ENCODE measurements at places on chromosomes 1 and 21. TPM values are rescaled to one million over a fixed set of nuclear protein-coding genes. Genes with fewer than 3 reads are reported as not detected.

DNA sequence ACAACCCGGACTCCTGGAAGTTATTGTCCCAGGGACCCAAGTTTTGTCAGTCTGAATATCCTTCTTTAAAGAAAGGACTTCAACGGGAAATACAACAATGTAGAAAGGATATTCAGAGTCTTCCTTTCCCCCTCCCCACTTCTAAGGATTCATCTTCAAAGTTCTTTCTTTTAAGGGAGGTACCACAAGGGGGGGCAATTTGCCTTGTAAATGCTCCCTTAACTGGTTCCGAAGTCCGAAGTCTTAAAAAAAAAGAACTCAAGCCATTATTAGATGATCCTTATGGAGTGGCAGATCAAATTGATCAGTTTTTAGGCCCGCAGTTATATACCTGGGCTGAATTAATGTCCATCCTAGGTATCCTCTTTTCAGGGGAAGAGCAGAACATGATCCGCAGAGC is 47.0 kb downstream of the SERINC2 start:
- H3K4me1 ChIP-seq = no peaks in the 10 kb centered on the region
- no peaks in the 10 kb centered on the region for H3K36me3 ChIP-seq
- peaks cover 4% of the 10 kb centered on the region for H3K27me3 ChIP-seq
- H3K27ac ChIP-seq = no peak overlapping the region

DNA sequence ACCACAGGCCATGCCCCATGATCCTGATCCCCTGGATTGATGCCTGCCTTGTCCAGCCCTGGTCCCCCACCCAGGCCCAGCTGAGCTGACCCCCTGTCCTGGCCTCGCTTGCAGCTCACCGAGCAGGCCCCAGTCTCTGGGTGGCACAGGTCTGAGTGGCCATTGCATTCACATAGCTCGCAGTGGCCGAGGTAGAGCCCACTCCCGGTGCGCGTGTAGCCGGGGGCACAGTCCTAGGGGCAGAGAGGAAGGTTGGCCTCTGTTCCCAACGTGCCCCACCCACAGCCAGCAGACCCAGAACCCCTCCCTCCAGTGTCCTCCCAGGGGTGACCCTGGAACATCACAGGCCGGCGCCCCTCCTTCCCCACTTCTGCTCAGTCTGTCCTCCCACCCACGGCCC is 51.9 kb downstream of the LDLRAD2 start:
- peaks cover 71% of the 10 kb centered on the region for H3K36me3 ChIP-seq
- no peak for DNase-seq
- peaks cover 21% of the 10 kb centered on the region for H3K4me1 ChIP-seq
- H3K27ac ChIP-seq = no peak overlapping the region

PDZK1 gene
- total RNA-seq = 0.13 TPM

DNA sequence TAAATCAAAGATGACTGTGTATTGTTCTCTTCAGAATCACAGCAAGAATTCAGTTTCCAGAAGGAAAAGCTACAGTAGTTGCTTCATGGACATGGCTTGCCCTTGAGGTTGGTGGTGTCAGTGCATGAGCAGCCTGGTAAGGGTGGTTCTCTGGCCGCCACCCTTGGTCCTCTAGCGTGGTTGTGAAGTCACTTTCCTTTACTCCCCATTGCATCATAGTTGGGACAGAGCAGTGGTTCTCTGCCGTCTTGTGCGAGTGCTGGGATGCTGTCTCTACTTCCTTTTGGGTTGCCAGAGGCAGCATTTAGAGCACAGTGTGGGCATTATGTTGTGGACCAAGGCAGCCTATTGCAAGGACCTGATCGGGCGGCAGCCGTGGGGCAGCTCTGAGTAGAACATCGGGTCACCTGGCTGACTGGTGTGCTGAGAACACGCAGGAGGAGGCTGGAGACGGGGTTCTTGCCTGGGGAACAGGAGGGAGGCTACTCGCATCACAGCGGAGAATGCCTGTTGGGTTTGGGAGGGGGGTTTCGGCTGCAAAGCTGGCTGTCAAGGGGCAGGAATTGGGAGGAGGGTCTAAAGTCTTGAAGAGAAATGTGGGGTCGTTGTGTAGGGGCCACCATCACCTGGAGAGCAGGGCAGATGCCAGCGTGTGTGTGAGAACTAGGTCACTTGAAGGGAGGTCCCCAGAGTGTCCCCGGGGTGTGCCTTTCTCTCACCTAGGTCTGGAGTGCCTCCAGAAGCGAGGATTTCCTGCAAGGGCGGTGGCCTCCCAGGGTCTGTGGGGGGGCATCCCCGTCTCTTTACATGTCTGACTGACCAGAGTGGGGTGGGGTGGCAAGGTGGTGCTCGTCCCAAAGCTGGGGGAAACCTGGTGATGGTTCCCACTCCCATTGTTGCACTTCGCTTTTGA is 6.3 kb downstream of the ARF1 start:
- H3K4me3 ChIP-seq = no peak overlapping the region
- H3K27ac ChIP-seq = no peak overlapping the region
- H3K27me3 ChIP-seq = no peaks in the 10 kb centered on the region
- peaks cover 46% of the 10 kb centered on the region for H3K4me1 ChIP-seq
- DNase-seq = no peak
- H3K36me3 ChIP-seq = peaks cover 94% of the 10 kb centered on the region

GRCh38 chr1:214361636-214362035 is 80.7 kb downstream of the SMYD2 start:
- no peak overlapping the region for H3K27ac ChIP-seq
- H3K36me3 ChIP-seq = no peaks in the 10 kb centered on the region
- no peak for DNase-seq
- H3K4me3 ChIP-seq = no peak overlapping the region

- H3K27me3 ChIP-seq = peaks cover 36% of the 10 kb centered on the region
- H3K27ac ChIP-seq = no peak overlapping the region
- no peak for DNase-seq
- H3K4me1 ChIP-seq = peaks cover 8% of the 10 kb centered on the region
- H3K4me3 ChIP-seq = no peak overlapping the region
Measured at GRCh38 chr1:10969267-10969970, 43.0 kb upstream of the TARDBP start.

DNA sequence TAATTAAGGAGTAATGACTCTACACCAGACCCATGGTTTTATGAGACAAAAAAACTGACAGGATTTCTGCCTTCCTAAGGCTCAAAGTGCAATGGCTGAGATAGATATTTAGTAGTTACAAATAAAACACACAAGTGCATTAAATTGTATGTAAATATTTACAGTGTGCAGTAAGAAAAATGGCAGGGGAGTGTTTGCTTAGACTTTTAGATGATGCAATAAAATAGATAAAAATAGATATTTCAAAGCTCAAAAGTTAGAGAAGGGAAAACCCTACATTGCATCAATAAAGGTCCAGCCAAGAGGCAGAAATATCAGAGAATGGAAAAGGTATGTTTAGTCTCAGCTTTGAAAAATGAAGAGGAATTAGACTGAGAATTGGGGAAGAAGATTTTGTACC is 226.3 kb upstream of the FGGY start:
- no peak overlapping the region for H3K27ac ChIP-seq
- H3K4me3 ChIP-seq = no peak overlapping the region
- peaks cover 13% of the 10 kb centered on the region for H3K4me1 ChIP-seq

- H3K4me3 ChIP-seq = no peak overlapping the region
- H3K36me3 ChIP-seq = peaks cover 11% of the 10 kb centered on the region
- H3K4me1 ChIP-seq = no peaks in the 10 kb centered on the region
- no peak overlapping the region for H3K27ac ChIP-seq
- no peaks in the 10 kb centered on the region for H3K27me3 ChIP-seq
Measured at GRCh38 chr1:61461406-61462384, 263.2 kb downstream of the TM2D1 start.

NBPF4 gene
- total RNA-seq = 6.6 TPM

DNA sequence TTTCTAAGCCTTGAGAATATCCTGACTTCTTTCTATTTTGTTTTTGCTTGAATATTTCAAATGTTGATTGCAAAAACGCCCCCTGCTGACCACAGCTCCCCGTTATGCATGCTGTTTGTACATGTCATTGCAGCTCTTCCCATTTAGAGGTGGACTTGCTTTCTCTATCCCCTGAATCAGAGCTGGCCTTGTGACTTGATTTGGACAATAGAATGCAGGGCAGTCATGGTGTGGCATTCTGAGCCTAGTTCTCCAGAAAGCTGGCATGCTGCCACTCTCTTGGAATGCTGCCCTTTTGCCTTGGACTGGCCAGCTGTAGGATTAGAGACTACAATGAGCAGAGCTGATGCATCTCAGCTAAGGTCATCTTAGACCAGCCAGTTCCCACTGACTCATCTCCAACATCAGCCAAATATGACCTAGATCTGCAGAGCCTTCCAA is 1561.5 kb downstream of the MRPL39 start:
- H3K36me3 ChIP-seq = no peaks in the 10 kb centered on the region
- H3K27ac ChIP-seq = no peak overlapping the region
- peak; percentile 5 for DNase-seq
- H3K4me3 ChIP-seq = no peak overlapping the region
- H3K4me1 ChIP-seq = no peaks in the 10 kb centered on the region
- no peaks in the 10 kb centered on the region for H3K27me3 ChIP-seq

KCNJ10 gene
- total RNA-seq = not detected

GRCh38 chr1:66182551-66183178 is 351.3 kb upstream of the SGIP1 start:
- no peaks in the 10 kb centered on the region for H3K36me3 ChIP-seq
- no peak overlapping the region for H3K27ac ChIP-seq
- H3K4me3 ChIP-seq = no peak overlapping the region
- no peaks in the 10 kb centered on the region for H3K27me3 ChIP-seq
- no peak for DNase-seq
- H3K4me1 ChIP-seq = no peaks in the 10 kb centered on the region

CFHR3 gene
- 0.47 TPM for total RNA-seq
